ENCODE measurements at places on chromosomes 13 and 19. TPM values are rescaled to one million over a fixed set of nuclear protein-coding genes. Genes with fewer than 3 reads are reported as not detected.

Gene ZNF99
- 0.05 TPM for total RNA-seq

Gene ZNF653
- total RNA-seq: 10.5 TPM

Gene S1PR2
- 1.6 TPM for total RNA-seq

GRCh38 chr13:46359714-46360113 lies 27.3 kb downstream of the RUBCNL start:
- H3K4me3 ChIP-seq: no peak overlapping the region
- H3K27ac ChIP-seq: no peak overlapping the region
- H3K36me3 ChIP-seq: no peaks in the 10 kb centered on the region
- DNase-seq: no peak
- no peaks in the 10 kb centered on the region for H3K27me3 ChIP-seq

DNA sequence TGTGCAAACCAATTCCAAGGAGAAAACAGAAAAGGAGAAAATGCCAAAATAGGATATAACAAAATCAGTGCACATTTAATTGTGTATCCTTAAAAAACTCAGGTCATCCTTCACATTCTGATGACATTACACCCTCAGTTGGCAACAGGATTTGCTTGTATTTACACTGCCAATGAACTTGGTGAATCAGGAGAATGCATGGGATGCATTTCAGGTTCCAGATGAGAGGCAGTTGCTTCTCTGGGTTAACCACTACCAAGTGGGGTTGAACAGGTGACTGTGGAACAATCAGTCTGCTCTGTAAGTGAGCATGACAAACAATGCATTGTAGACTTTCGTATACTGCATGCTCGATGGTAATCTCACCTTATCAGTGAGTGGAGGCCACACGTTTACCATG lies 79.1 kb downstream of the STARD13 start:
- no peaks in the 10 kb centered on the region for H3K27me3 ChIP-seq
- H3K36me3 ChIP-seq: no peaks in the 10 kb centered on the region
- no peak for DNase-seq
- peaks cover 42% of the 10 kb centered on the region for H3K4me1 ChIP-seq
- peak overlapping the region; percentile 76 for H3K27ac ChIP-seq
- no peak overlapping the region for H3K4me3 ChIP-seq

Gene ZNF471
- total RNA-seq: 3.2 TPM

- H3K27me3 ChIP-seq: peaks cover 17% of the 10 kb centered on the region
- no peak overlapping the region for H3K4me3 ChIP-seq
- H3K36me3 ChIP-seq: no peaks in the 10 kb centered on the region
Observed at GRCh38 chr19:42185277-42185676, 32.2 kb downstream of the DEDD2 start.

Gene SYNGR4
- total RNA-seq: not detected

DNA sequence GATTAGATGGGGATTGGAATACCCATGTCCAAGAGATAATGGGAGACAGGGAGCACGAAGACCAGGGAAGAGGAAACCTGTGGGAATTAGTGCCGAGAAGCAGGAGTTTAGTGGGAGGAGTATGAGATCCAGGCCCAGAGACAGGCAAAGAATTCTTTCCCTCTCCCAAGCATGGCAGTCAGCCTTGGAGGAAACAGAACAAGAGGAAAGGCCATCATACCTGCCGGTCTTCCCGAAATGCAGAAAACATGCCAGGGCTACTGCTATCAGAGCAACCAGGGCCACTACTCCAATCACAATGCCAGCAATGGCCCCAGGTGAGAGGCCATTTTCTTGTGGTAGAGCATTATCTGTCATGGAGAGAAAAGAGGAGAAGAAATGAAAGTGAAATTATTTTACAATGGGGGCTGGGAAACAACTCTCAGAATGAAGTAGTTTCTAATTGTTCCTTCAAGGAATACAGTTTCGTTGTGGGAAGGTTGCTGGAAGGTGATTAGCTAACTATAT lies 16.1 kb downstream of the CEACAM1 start:
- H3K27ac ChIP-seq: no peak overlapping the region
- H3K27me3 ChIP-seq: no peaks in the 10 kb centered on the region
- DNase-seq: no peak
- no peak overlapping the region for H3K4me3 ChIP-seq
- H3K36me3 ChIP-seq: no peaks in the 10 kb centered on the region

- H3K4me3 ChIP-seq: no peak overlapping the region
- H3K27ac ChIP-seq: peak overlapping the region; percentile 93
- no peaks in the 10 kb centered on the region for H3K27me3 ChIP-seq
- H3K36me3 ChIP-seq: no peaks in the 10 kb centered on the region
- H3K4me1 ChIP-seq: peaks cover 52% of the 10 kb centered on the region
Observed at GRCh38 chr19:49564616-49565045, 15.7 kb downstream of the NOSIP start.

- H3K4me3 ChIP-seq: no peak overlapping the region
- no peak for DNase-seq
Observed at GRCh38 chr19:36058481-36059179, 3.9 kb downstream of the WDR62 start.

- no peaks in the 10 kb centered on the region for H3K27me3 ChIP-seq
- no peaks in the 10 kb centered on the region for H3K36me3 ChIP-seq
- H3K27ac ChIP-seq: no peak overlapping the region
- no peak for DNase-seq
- H3K4me1 ChIP-seq: no peaks in the 10 kb centered on the region
Observed at GRCh38 chr19:5177745-5178450, 162.7 kb downstream of the PTPRS start.

GRCh38 chr13:75704194-75704926 lies 68.2 kb downstream of the LMO7 start:
- H3K27ac ChIP-seq: no peak overlapping the region
- H3K36me3 ChIP-seq: no peaks in the 10 kb centered on the region
- no peak overlapping the region for H3K4me3 ChIP-seq
- no peaks in the 10 kb centered on the region for H3K27me3 ChIP-seq
- H3K4me1 ChIP-seq: peaks cover 11% of the 10 kb centered on the region
- DNase-seq: no peak

Gene STOML3
- not detected for total RNA-seq

DNA sequence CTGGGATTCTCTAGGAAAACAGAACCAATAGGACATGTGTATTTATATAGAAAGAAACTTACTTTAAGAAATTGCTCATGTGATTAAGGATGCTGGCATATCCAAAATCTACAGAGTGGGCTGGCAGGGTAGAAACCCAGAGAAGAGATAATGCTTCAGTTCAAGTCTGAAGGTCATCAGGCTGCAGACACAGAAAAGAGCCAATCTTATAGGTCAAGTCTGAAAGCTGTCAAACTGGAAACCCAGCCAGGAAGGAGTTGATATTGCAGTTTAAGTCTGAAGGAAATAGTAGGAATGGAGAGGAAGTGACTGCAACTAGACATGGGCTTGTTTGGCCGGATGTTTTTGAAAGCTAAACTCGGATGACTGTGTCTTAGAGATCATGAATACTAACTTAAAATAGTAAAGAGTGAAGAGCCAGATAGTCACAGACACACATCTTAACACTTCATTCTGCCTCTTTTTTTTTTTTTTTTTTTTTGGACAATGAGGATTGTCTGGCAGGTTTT lies 125.3 kb upstream of the GPC6 start:
- no peak overlapping the region for H3K27ac ChIP-seq
- no peak for DNase-seq

Gene SBK2
- total RNA-seq: 1.5 TPM

DNA sequence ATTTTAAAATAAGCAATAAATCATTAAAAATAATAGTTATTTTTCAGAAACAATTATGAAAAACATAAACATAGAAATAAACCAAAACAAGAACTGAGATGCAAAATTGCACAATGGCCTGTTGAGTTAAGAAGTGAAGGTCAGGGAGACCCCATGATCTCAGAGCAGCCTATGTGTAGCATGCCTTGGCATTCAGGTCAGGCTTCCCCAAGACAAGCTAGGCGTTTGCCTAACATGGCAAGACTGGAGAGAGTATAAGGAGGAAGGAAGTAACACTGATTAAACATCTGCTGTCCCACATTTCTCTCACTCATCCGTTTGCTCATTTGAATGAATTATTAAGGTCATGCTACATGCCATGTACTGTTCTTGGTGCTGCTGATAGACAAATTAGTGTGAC lies 291.8 kb downstream of the TSHZ3 start:
- DNase-seq: no peak
- no peaks in the 10 kb centered on the region for H3K4me1 ChIP-seq
- no peaks in the 10 kb centered on the region for H3K27me3 ChIP-seq

DNA sequence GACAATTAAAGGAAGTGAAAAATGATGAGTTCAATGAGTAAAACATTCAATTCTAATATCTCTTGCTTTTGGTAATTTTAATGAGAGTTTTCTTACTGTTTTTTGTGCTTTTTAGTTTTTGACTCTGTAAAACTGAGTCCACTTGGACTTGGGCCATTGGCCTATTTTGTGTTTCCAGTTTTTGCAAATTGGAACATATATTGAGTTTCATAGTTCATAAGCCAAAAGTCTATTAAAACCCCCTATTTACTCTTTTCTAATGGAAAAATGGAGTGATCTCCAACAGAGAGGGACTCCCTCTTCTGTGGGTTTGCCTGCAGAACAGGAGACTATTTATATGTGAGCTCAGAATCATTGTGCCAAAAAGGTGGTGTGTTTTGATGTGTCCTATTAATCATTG lies 219.7 kb upstream of the SPRY2 start:
- H3K27ac ChIP-seq: no peak overlapping the region
- DNase-seq: no peak
- H3K36me3 ChIP-seq: no peaks in the 10 kb centered on the region
- peaks cover 8% of the 10 kb centered on the region for H3K4me1 ChIP-seq

- DNase-seq: no peak
- H3K4me1 ChIP-seq: no peaks in the 10 kb centered on the region
- peaks cover 16% of the 10 kb centered on the region for H3K27me3 ChIP-seq
- H3K27ac ChIP-seq: no peak overlapping the region
- H3K36me3 ChIP-seq: no peaks in the 10 kb centered on the region
- no peak overlapping the region for H3K4me3 ChIP-seq
Observed at GRCh38 chr19:33679696-33680095, 57.9 kb downstream of the CHST8 start.

- H3K4me3 ChIP-seq: no peak overlapping the region
- no peaks in the 10 kb centered on the region for H3K36me3 ChIP-seq
- H3K27ac ChIP-seq: no peak overlapping the region
Observed at GRCh38 chr19:49272204-49272603, 52.8 kb downstream of the SLC6A16 start.

Gene LGALS13
- total RNA-seq: not detected

DNA sequence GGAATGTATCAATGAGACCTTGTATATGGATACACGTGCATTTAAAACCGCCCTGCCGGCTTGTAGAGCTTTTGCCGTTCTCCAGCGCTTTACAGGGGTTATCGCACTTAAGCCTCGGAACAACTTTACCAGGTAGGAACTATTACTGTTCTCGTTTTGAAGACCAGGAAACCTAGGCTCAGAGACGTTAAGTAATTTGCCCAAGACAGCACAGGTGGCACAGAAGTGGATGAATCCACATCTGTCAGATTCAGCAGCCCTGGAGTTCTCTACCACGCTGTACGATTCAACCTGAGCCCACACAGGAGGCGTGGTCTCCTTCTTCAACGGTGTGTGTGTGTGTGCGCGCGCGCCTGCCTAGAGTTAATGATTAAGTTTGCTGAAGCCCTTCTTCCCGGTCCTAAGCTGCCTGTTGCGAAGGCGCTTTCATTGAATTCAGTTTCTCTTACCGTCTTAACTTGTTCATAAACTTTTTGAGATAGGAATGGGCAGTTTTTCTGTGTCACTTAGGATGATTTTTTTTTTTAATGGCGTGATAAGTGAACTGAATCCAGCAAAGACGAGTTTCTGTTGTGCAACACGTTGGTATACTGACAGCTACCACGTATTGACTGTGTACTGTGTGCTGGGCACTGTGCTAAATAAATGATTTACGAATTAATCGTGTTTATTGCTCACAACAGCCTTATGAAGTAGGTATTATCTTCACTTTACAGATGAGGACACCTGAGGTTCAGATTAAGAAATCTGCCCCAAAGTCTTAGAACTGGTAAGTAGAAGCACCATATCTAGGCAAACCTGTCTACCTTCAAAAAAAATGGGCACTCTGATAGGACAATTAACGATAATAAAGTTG lies 67.4 kb downstream of the KCNRG start:
- no peaks in the 10 kb centered on the region for H3K27me3 ChIP-seq
- H3K36me3 ChIP-seq: no peaks in the 10 kb centered on the region
- H3K4me1 ChIP-seq: peaks cover 52% of the 10 kb centered on the region
- peak overlapping the region; percentile 87 for H3K27ac ChIP-seq
- peak; percentile 61 for DNase-seq
- H3K4me3 ChIP-seq: peak overlapping the region; percentile 60

Gene GPC6
- 0.88 TPM for total RNA-seq

Gene ACER1
- total RNA-seq: not detected

DNA sequence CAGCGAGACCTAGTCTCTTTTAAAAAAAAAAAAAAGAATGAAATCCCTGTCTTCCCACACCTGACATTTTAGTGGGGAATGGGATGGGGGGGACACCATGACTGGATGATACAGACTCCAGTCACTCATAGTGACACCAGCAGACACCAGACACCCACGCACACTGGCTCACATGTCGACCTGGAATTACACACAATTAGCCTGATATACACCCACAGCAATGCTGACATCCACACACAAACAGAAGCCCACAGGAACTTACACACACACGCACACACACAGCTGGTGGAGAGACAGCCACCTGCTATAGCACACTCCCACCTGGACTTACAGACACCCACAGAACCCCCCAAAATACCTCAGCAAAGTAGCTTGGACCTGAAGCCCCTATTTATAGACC lies 8.3 kb upstream of the NANOS3 start:
- H3K4me3 ChIP-seq: no peak overlapping the region
- no peak for DNase-seq
- H3K36me3 ChIP-seq: no peaks in the 10 kb centered on the region

Gene ZNF560
- total RNA-seq: not detected

Gene ZNF730
- total RNA-seq: not detected

DNA sequence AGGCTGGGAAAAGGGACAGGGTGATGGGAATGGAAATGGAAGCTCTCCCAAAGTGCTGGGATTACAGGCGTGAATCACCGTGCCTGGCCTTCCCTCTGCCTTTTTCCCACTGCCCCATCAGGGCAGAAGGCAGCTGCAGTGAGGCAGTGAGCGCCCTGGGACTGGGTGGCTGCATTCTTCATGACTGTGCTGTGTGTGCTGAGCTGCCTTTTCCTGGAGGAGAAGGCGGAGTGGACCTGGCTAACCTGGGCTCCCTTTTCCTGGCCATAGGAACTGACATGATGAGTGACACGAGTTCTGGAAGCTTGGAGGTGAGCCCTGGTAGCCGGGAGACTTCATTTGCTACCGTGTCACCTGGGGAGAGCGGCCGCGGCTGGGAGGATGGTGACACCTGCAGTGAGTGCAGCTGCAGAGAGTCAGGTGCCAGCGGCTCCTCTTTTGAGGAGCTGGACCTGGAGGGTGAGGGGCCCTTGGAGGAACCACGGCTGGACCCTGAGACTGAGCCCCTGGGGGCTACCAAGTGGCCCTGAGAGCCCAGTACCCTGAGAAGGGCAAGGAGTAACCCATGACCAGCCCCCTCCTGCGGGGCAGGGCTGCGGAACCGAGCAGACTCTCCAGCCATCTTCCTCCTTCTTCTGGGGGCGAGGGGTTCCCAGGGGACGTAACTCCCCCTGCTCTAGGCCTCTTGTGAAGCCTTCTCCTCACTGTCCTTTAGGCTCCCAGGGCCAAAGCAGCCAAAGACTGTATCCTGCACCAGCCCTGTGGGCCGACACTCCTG lies 26.3 kb upstream of the ZNF492 start:
- no peaks in the 10 kb centered on the region for H3K36me3 ChIP-seq
- no peak overlapping the region for H3K27ac ChIP-seq
- no peak for DNase-seq
- no peak overlapping the region for H3K4me3 ChIP-seq
- no peaks in the 10 kb centered on the region for H3K4me1 ChIP-seq

Gene DKKL1
- total RNA-seq: not detected
